BE2C (cell line): ENCODE measurements at places on chromosomes 7 and 10.

GRCh38 chr7:156219307-156220077, 407.2 kb upstream of the SHH start:
- DNase-seq: no peak

DNA sequence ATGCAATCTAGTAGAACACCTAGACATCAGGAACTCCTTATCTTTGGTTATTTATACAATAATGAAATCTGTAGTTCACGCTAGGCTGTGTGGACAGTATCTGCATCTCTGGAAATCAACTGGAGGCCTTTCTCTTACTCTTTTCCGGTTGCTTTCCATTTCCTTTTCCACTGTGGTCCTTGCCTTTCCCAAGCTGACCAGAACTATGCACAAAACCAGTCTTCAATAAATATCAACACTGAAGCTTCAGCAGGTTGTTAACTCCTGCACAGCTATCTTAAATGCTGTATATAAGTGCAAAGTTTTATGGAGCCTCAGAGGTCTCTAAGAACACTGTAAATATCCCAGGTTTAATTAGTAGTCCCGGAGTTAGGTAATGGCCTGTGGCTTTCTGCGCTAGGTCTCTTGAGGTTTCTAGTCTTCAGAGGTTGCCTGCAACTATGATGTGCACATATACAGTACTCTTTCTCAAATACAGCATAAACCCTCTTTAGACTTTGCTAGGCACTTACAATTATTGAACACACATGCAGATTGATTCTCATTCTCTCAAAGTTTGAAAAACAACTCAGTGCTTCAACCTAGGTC, 2.4 kb downstream of the KLLN start:
- no peak for DNase-seq

- DNase-seq: no peak
Observed at GRCh38 chr7:158022601-158023000, 565.0 kb downstream of the PTPRN2 start.

DNA sequence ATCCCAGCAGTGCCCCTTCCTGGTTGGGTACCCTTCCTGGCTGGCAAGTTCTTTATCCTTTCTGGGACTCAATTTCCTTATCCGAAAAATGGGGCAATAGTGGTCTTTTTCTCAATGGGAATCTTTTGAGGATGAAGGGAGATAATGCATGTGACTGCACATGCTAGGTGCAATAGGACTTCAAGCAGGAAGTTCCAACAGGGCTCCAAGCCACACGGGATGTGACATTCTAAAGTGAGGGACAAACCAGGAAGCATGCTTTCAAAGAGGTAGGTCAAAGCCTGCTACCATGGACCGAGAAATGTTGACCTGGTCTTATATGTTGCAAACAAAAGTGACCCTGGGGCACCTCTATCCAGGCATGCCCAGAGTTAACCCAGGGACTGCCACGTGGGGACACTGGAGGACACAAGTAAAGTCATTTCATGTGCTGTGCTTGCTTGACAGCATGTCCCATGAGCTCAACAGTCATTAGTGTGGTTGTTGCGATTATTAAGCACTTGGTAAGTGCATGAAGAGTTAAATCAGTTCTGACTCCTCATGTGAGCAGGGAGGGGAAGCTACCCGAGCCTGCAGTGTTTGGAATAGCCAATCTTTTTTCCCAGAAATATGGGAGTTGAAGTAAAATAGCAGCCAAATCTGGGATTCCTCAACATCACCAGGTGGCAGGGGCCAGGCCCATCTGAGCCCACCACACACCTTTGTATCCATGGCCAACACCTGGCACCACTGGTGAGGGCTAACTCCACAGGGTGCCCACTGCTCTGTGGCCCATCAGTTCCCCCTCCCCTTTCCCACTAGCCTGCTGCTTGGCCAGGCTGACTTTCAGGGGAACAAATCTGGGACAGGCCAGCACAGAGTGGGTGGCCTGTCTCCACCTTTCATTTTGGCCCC, 5.7 kb downstream of the ARHGAP22 start:
- no peak for DNase-seq

GRCh38 chr7:112512451-112513210, 31.8 kb downstream of the LSMEM1 start:
- DNase-seq: no peak

DNA sequence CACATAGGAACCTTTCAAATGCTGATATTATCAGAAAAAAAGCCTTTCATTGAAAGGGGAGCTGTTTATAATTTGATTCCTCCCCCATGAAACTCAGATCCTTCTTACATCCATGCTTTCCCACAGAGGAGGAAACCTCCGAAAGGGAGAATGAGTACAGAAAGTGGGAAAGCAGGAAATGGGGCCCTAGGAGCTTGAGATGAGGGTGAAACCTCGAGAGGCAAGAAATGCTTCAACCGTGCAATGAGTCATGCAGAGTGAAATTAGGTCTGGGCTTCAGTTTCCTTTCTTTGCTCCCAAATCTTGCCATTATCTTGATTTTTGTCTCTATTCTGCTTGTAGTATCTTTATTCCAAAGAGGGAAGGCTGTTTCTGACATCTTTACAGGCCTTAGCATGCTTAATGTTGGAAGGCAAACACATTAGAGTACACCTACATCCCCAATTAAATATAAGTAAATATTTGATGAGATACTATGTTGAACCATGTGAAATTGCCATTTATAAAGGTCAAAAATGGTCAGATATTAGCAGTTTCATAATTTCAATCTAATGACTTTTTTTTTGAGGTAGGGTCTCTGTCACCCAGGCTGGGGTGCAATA, 79.1 kb downstream of the NAMPT start:
- no peak for DNase-seq

- DNase-seq: no peak
Observed at GRCh38 chr7:128755819-128756476, 16.8 kb downstream of the CALU start.

DNA sequence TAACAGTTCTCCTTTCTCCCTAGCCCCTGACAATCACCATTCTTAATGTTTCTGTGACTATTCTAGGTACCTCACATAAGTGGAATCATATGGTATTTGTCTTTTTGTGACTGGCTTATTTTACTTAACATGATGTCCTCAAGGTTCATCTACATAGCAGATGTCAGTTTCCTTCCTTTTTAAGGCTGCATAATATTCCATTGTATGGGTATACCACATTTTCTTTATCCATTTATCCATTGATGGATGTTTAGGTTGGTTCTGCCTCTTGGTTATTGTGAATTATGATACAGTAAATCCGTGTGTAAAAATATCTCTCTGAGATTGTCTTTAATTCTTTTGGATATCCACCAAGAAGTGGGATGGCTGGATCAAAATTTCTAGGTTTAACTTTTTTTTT, 13.2 kb downstream of the BBS9 start:
- no peak for DNase-seq
